GF-D8 (cell line): ENCODE measurements at places on chromosomes 12 and 14.

DNA sequence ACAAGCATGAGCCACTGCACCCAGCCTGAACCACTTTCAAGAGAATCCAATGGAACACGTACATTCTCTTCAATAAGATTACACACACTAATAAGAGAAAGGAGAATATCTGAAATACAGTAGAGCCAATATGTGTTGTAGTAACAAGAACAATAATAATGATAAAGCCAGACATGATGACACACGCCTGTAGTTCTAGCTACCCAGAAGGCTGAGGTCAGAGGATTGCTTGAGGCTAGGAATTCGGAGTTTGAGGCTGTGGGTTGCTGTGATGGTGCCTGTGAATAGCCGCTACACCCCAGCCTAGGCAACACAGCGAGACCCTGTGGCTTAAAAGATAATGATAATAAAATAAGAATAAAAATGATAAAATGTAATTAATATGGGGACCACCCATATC is 15.6 kb downstream of the APOBEC1 start:
- no peak for DNase-seq

DNA sequence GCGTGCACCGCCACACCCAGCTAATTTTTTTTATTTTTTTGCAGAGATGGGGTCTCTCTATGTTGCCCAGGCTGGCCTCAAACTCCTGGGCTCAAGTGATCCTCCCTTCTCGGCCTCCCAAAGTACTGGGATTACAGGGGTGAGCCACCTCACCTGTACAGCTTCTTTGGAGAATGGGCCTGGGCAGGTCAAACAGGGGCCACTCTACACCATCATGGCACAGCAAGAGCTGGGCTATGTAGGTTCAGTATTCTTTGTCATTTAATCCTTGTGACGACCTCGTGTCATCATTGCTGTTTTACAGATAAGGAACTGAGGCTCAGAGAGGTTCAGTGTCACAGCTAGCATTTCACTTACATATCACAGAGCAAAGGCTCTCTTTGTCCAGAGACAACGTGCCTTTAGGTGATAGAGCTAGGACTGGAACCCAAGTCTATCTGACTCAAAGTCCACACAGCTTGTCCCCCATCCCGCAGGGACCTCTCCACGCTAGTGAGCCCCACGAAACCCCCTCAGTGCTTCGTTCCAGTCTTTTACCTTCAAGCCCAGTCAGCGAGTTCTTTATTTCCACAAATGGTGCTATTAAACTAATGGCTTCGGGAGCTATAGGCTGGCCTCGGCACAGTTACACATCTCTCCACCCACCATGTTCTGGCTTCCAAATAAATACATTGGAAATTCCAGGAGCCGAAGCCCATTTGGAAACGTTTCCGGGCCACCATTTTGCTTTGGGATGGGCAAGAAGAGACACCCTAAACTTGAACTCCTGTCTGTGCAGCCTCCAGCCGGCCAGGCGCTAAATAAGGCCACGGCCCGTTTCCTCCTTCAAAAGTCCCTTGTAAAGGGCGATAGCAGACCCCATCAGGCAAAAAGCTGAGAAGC is 660 bp upstream of the MAP1LC3B2 start:
- no peak for DNase-seq

- DNase-seq, result no peak
Measured at GRCh38 chr12:5439371-5439771, 7.5 kb downstream of the NTF3 start.

- DNase-seq, result no peak
Measured at GRCh38 chr12:3116106-3116844, 39.1 kb downstream of the TSPAN9 start.

GRCh38 chr12:3285570-3285969 is 205.4 kb upstream of the PRMT8 start:
- no peak for DNase-seq

DNA sequence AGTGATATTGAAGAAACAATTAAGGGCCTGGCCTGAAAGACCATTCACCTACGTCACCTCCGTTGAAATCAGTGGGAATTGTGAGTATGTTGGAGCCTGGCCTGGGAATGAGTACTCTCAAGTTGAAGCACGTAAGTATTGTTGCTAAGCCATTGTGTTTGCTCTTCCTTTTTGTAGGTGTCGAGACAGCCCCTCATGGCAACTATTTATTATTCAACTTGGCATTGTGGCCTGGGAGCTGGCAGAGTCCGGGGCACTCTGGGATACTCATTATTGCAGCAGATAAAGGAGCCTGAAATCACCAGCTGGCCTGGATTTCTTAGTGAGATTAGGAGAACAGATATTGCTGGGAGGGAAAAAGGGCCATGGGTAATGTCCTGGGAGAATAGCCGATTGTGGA is 147.4 kb downstream of the C12orf75 start:
- no peak for DNase-seq
